Foreskin keratinocyte (primary cell): ENCODE measurements at places on chromosomes 2 and 18. TPM values are rescaled to one million over a fixed set of nuclear protein-coding genes. Genes with fewer than 3 reads are reported as not detected.

PPIG gene
- total RNA-seq: 34.6 and 41.4 TPM in 2 replicates

GIGYF2 gene
- total RNA-seq: 39.5 and 40.8 TPM in 2 replicates

PJVK gene
- total RNA-seq: 0.81 and 2.0 TPM in 2 replicates

LYPD6 gene
- 8.2 and 10.2 TPM in 2 replicates for total RNA-seq

TNFAIP6 gene
- not detected in 2 replicates for total RNA-seq

C2orf76 gene
- 6.8 and 6.9 TPM in 2 replicates for total RNA-seq
